ENCODE measurements at places on chromosomes 7 and 10.

DNA sequence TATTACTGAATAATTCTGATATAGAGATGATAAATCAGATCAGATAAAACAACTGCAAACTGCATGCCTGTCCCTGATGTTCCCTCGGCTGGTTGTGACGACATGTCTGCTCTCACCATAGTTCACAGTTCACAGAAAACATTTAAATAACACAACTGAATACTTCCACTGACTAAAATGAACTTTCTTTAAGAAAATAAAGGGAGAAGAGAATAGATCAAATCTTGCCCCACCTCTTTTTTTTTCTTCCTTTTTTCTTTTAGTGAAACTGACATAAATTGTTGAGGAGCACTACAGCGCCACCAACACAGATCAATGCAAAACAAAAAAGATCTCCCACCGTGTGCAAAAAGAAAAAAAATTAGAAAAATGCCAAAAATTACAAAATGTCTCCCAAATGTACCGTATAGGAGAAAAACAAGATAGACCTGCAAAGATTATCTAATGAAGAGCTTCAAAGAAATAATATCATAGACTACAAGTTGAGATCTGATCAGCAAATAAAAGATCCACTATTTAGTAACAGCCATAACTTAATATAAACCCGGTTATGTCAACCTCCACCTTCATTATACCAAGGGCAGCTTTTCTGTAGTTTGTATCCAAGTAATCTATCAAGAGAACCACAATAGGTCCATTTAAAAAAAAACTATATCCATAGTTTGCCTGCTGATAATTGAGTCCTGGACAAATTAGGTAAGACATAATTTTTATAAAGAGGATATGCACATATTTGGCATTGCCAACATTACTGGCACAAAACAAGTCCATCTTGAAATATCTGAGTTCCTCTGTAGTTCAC lies 30.7 kb upstream of the EPC1 start:
- DNase-seq = peak; percentile 52

- no peak for DNase-seq
These were observed 44.8 kb downstream of the GNAT3 start for GRCh38 chr7:80467069-80467468.

- DNase-seq = no peak
These were observed 10.5 kb downstream of the TRIM24 start for GRCh38 chr7:138470391-138471157.

DNA sequence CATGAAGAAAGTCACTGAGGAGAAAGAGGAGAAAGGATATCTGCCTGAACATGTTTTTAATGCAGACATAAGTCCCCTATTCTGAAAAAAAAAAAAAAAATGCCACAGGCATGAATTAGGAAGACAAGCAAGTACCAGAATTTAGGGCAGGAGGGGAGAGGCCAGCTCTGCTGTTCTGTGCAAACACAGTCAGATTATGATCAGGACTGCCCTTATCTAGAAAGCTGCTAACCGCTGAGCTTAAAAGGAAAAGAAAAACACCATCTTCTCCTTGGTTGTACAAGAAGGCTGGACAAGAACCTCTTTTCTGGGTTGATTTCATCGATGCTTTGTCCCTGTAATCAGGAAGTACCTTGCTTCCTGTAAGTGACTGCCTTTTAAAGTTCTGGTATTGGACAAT lies 15.3 kb upstream of the PWWP2B start:
- DNase-seq = no peak

DNA sequence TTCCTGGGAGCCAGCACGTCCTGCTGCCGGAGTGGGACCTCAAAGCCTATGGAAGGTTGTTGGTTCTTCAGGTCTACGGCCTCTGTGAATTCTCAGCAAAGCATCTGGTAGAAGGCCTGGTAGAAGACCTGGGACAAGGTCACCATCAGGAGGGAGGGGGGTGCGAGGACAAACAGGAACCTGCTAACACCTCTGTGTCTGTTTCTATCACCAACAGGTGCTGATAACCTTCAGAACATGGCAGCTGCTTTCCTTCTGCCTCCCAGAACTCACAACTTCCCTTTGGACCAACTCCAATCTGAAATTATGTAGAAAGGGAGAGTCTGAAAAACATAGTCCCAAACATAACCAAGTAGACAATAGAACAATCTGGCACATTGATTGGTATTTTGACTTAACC lies 8.3 kb upstream of the MET start:
- DNase-seq = no peak

DNA sequence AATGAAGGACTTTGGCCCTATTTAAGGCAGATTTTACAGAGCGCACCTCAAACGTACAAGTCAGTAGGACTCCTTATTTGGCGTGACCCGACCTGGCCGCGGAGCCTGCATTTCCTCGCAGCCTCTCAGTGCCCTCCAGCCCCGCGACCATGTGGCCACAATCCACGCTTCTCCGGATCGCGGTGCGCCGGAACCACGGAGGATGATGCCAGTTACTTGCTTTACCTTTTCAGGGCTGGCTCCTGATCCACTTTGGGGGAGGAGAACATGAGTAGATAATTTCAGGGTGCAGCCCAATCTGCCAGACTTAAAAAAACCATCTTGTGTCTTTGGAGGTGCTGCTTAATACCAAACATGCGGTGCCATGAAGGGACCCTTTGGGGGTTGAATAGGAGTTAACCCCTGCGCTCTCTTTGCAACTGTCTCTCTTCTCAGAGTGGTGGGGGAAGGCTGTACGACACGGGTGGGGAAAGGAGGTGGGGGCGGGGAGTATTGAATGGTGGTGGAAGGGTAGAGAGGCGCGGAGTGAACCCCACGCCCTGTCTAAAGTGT lies 1.5 kb downstream of the FRAT1 start:
- no peak for DNase-seq

DNA sequence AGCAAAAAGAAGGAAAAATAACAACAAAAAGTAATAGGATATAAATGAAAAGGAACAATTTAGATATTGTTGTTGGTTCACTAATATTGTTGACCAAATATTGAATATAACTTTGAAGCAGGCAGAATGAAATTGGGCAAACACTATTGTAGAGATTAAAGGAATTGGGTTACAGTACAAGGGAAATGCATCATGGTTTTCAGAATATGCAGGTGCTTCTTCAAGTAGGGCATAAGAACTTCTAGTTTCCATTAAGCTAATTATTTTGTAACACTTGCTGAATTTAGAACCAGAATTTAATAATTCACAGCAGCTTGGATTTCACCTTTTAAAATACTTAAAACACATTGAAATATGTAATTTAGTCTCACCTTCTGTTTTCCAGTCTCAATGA lies 36.5 kb downstream of the RPA3 start:
- no peak for DNase-seq

DNA sequence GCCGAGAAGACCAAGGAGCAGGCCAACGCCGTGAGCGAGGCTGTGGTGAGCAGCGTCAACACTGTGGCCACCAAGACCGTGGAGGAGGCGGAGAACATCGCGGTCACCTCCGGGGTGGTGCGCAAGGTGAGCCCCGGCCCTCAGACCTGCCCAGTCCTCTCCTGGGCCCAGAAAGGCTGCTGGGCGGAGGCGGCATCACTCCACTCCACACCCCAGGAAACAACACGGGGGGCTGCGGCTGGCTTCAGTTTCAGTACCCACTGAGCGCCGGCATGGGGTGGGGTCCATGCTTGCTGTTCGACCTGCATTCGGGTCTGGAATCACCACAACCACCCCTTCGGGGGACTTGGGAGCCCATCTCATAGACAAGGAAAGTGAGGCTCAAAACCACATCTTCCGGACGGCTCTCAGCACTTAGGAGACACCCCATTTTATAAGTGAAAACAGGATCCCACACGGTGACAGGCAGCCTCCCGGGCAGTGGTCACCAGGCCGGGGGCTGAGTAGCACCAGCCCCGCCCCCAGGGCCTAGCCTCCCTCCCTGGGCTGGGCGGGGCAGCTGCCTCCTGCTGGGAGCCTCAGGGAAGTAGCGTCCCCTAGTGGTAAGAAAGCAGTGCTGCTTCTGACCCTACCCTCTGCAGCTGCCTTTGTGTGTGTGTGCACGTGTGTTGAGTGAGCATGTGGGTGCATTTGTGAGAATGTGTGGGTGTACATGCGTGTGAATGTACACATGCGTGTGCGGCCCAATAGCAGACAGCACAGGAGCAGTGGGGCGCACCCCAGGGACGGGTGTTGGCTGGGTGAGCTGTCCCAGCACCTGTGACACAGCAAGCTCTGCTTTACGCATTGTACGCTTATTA lies 1.8 kb downstream of the SNCG start:
- peak; percentile 59 for DNase-seq

- no peak for DNase-seq
These were observed 326.8 kb downstream of the HPSE2 start for GRCh38 chr10:98908868-98909267.

GRCh38 chr10:47438857-47439474 lies 44.9 kb downstream of the ANXA8 start:
- peak; percentile 48 for DNase-seq

GRCh38 chr10:61029411-61029810 lies 85.4 kb upstream of the RHOBTB1 start:
- no peak for DNase-seq

DNA sequence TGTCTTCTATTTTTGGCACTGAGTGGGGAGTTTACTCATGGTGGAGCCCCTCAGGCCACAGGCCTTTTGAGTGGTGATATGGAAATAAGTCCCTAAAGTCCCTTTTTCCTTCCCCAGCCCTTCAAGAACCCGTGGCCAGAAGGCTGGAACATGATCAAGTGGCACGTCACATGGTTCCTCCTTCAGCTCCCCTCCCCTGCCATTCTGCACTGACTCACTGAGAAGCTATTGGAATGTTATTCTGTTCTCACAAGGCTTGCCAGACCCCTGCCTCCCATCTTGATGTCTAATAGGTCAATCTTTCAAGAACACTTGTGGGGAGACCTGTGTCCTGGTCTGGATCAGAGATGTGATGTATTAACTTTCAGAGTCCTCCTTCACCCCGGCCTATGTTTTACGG lies 279.8 kb downstream of the SEC23IP start:
- DNase-seq = no peak

- DNase-seq = no peak
These were observed 176.5 kb upstream of the FRMD4A start for GRCh38 chr10:14507176-14507575.

- DNase-seq = no peak
These were observed 20.0 kb downstream of the AKR1D1 start for GRCh38 chr7:138095972-138096935.

DNA sequence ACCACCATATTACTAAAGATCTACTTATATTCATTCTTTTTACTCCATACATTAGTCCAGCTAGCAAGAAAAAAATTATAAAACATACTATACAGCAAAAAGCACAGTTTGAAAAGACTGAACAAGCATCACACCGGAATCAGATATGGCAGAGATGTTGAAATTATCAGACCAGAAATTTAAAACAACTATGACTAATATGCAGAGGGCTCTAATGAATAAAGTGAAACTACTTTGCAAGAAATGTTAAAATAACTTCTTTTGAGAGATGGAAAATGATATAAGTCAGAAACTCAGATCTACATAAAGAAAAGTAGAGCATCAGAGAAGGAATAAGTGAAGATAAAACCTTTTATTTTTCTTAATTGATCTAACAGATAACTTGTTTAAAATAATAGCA lies 50.9 kb downstream of the SGCE start:
- DNase-seq = no peak

GRCh38 chr10:36181426-36182178 lies 539.5 kb upstream of the FZD8 start:
- peak; percentile 69 for DNase-seq

- DNase-seq = no peak
These were observed 115.3 kb downstream of the PTPN20 start for GRCh38 chr10:47026301-47027107.

DNA sequence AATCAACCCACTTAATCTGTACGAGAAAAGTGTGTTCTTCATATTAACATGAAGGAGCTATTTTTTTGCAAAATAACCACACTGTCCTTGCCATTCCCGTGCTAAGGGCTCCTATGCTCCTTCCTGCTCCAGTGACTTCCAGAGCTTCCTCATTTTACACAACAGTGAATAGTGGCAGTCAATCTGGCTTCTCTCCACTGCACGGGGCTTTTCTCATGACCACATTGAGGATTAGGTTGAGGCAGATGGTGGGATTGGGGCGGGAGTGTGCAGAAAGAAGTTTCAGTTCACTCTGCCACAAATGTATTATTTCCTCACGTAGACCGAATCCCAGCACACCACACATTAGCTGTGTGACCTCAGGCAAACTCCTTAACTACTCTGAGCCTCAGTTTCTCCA lies 235.1 kb downstream of the ARHGAP12 start:
- DNase-seq = no peak

- peak; percentile 88 for DNase-seq
These were observed 62.7 kb downstream of the VPS41 start for GRCh38 chr7:38846280-38846679.

GRCh38 chr7:6423942-6424701 lies 23.6 kb downstream of the DAGLB start:
- no peak for DNase-seq

DNA sequence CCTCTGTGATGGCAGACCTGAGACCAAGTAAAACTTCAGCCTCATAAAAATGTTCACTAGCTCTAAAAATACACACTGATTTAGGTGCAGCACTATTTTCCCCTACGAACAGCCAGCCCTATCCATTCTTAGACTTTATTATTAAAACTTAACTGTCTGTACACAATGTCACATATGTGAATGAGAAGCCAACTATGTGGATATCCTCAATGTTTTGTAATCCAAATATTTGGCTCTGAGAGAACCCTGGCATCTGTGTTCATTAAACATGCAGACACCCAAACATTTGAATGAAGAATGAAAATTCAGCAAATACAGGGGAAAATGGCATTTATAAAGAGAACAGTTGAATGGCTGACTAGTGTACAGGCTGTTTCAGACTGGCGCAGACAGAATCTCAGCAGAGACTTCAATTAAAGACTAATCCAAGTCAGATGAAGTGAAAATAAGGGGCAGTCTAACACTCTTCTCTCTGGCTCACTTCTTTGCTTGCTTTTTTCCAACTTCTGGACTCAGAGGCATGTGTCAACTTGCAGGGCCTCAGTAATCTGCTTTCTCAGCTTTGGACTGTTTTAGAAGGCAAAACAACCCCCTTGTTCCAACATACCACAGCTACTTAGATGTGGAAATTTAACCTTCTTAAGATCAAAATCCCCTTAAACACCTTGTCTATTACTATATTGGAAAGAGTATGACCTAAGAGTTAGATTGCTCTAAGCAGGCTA lies 47.4 kb upstream of the FAM180A start:
- no peak for DNase-seq

DNA sequence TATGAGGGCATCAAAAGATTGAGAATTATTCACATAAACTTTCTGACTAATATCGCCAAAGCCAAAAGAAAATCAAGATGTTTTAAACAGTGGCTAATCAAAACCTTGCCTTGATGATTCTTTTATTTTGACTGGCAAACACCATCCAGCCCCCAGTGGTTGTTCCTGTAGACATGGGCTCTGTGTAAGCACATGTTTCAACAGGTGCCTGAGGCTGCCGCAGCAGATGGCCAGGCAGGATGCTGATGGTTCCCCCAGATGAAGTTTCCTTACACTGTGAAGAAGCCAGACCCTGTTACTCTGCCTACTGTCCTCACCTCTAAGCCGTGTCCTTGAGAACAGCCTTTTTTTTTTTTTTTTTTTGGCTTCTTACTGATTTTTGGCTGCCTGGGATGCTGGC lies 146.5 kb downstream of the RAB11FIP2 start:
- no peak for DNase-seq

- DNase-seq = no peak
These were observed 10.2 kb downstream of the VENTX start for GRCh38 chr10:133247681-133248333.

GRCh38 chr7:35987016-35987415 lies 166.0 kb upstream of the EEPD1 start:
- no peak for DNase-seq

GRCh38 chr7:149285603-149286002 lies 23.6 kb downstream of the ZNF783 start:
- DNase-seq = peak; percentile 23

Measured in fibroblast of skin of abdomen (primary cell).